ENCODE measurements at places on chromosomes 2 and 18.

DNA sequence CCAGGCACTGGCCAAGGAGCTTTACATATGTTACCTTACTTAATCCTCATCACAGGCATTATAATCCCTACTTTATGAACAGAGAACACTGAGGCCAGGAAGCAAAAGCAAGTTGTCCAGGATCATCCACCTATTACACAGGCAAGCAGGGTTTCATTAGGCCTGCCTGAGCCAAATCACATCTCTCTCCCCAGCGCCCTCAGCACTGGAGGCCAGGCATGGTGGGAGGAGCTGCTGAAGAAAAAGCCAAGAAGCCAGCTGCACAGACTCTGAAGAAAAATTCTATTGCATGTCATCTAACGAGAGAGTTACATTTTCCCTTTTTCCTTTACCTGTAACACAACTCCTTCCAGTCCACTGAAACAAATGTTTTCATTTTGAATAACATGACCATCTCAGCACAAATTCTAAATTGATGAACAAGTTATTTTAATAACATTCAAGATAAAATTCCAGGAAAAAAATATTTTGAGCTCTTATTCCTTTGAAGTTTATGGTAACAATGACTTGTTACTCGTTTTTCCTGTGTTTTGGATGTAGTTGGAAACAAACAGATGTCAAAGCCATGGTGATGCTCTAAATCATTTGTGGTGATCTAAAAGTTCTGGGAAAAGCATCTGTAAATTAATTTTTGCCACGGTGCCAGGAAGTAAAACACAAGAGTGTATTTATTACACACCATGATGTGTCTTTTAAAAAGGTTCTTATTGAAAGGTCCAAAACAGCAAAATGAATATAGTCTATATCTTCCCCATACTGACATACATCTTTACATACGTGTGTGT, 139.0 kb upstream of the ITGB6 start:
- no peak for DNase-seq

DNA sequence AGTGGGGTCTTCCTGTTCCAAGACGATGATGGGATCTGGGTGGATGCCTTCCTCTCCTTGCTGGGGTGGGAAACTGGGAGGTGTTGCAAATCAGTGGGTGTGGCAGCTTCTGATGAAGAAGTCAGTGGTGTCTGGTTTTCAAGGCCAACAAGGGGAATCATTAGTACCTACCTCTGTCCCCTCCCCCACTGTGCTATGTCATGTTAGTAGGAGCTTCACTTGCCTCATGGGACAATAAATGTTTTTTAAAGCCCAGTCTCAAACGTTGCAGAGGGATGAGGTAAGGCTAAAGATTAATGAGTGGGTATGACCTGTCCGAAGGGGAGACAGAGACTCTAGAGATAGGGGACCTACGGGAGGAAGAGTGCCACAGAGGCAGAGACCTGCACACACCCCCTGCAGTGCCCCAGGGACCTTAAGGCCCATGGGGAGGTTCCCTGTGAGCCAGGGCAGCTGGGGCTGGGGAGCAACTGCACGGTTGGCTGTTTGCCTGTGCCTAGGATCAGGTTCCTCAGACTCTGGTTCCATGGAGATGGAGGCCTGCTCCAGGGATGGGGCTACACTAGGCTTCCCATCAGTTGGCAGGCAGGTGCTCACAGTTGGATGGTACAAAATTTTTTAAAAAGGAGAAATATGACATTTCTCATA, 37.8 kb upstream of the SLC1A4 start:
- DNase-seq, result no peak

DNA sequence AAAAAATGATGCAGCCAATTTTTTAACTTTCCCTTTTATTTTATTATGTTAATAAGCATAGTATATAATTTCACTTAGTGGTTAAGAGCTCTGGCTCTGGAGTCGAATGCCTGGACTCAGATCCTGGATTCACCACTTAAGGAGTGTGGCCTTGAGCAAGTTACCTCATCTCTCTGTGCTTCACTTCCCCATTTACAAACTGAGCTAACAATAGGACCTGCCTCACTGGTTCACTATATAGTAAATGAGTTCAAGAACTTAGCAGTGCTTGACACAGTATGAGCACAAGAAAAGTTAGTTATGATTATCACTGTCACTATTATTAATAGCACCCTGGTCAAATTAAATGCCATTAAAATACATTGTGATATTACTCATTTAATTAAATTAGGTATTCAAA, 30.6 kb downstream of the SCN3A start:
- no peak for DNase-seq

DNA sequence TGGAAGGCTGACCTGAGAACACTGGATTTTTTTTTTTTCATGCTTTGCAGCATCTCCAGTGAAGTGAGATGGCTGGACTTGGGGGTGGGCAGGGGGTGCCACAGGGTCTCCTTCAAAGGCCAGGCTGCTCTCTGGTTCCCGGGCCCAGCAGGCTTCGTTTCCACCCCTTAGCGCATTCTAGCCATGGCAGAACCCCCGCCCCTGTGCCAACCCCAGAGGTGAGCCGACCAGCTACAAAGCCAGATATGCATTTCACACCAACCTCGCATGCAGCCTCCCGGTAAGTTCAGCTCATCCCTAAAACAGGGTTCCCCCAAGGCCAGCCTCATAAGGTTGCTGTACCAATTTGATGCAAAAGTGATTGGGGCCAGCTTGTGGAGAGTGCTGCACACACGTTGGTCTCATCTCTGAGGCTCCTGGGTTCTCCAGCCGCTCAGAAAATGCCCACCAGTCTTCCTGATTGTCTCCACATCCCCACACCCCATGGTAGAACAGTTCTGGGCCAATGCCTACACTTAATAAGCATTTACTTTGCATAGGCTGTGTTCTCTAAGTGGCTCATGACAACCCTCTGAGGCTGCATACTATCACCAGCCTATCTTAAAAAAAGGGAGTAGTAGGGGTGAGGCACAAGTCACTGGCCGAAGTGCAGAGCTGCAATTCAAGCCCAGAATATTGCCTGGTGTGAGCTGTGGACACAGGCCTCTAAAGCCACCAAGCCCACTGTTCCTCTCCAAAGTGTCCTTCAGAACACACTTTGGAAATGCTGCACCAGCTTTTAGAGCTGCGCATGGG, 23.3 kb downstream of the SMAD7 start:
- DNase-seq, result no peak

GRCh38 chr2:183022711-183023110, 15.5 kb downstream of the NCKAP1 start:
- DNase-seq, result no peak

- no peak for DNase-seq
These were observed 115.7 kb downstream of the VIT start for GRCh38 chr2:36812196-36812595.

All from CD4-positive, alpha-beta T cell treated with Interleukin-4 for 4 hours (primary cell).